ENCODE measurements at places on chromosomes 12 and 14.

DNA sequence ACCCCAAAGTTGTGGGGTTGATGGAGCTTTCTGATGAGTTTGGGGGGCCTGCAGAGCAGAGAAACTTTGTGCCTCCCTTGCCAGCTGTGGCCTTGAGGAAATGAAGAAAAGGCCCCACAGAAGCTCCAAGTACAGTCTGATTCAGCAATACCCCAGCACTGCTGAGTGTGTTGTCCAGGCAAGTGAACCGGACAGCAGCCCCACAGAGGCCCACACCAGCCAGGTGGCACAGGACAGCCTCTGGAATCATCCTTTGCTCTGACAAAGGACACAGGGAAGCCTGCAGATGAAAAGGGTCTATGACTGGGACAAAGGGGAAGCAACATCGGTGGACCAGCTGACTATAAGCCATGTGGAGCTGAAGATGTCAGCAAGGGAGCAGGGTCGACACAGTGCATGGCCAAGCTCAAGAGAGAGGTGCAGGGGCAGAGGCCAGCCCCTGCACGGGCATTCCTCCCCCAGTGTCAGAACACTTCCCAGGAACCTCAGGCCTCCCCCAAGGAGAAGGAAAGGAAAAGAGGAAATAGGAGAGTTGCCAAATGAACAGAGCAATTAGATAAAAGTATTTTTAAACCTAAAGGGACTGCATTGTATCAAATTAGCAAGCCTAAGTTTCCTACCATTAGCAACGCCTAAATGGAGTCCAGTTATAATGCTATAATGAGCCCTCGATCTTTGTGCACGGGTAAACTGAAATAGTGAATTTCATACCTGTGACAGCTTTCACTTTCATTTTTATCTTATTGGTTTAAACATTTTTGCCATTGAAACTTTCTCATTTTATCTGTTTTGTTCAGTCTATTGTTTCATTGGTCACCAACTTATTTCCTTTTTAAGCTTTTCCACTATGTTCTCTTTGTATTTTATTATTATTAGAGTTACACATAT lies 46.3 kb upstream of the PTGDR start:
- DNase-seq, result no peak

- DNase-seq, result no peak
Measured at GRCh38 chr12:65162609-65163008, 6.8 kb upstream of the LEMD3 start.

- no peak for DNase-seq
Measured at GRCh38 chr12:53053218-53054111, 3.6 kb downstream of the TNS2 start.

DNA sequence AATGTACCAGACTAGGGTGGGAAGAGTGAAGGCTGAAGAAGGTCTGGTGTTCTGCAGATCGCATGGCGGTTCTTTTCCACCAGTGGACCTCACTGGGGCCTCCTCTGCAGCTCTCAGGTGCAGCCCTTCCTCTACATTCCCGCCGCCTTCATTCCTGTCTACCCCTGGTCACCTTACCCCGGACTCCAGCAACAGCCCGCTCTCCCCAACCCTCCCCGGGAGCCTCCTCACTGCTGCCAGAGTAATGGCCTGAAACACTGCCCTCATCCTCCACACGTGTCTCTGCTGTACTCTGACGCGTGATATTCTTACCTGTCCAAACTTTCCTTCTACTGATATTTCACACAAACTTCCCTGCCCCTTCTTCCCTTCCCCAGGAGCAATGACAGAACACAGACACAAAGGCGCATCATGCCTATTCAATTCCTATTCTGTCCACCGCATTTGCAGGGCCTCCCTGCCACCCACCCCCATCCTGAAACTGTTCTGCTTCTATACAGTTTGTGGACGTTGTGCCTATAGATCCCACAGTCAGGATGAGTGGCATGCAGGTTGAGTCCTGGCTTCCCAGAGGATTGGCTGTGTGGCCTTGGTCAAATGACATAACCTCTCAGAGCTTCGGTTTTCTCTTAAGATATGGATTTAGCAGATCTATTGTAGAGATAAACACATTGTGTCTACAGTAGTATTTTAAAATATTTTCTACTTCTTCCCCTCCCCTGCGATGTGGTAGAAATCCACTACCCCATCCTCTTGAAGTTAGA lies 1.7 kb upstream of the NUAK1 start:
- DNase-seq, result no peak

- no peak for DNase-seq
Measured at GRCh38 chr12:32171211-32171610, 64.6 kb downstream of the BICD1 start.

DNA sequence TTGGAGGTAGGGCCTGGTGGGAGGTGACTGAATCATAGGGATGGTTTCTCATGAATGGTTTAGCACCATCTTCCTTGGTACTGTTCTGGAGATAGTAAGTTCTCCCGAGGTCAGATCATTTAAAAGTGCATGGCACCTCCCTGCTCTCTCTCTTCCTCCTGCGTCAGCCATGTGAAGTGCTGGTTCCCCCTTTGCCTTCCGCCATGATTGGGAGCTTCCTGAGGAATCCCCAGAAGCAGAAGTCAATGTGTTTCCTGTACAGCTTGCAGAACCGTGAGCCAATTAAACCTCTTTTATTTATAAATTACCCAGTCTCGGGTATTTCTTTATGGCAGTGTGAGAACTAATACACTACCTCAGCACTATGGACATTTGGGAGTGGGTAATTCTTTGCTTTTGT lies 4.8 kb upstream of the LGMN start:
- DNase-seq, result no peak

DNA sequence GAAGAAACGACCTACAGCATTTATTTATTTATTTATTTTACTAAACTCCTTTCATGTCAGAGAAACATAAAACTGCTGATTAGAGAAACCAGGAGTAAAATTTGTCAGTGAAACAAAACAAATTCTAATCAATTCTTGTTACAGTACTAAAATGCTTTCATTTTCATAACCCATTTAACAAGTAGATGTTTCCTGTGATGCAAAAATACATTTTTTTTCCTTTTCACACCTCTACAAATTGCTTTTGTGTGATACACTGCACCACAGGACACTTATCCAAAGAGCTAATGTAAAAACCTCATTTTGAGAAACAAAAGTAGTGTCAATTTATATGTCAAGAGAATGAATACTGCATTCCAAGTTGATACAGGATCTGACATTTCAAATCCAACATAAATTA lies 155.1 kb downstream of the SYT1 start:
- DNase-seq, result no peak

- DNase-seq, result no peak
Measured at GRCh38 chr14:56235388-56235787, 117.2 kb downstream of the PELI2 start.

GRCh38 chr12:123928274-123928865 lies 44.3 kb downstream of the CCDC92 start:
- no peak for DNase-seq

DNA sequence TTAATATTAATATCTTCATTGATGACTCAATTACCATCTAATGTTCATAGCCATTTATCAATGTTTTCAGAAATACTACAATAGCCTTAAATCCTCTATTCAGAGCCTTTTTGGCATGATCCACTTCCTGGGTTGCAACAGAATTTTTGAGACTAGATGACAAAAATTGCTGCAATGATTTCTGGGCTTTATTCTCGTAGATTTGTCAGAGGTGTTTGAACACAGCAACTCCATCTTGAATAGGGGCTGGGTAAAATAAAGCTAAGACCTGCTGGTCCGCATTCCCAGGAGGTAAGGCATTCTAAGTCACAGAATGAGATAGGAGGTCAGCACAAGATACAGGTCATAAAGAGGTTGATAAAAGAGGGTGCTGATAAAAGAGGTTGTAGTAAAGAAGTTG lies 165.8 kb upstream of the CNOT2 start:
- no peak for DNase-seq

- DNase-seq, result no peak
Measured at GRCh38 chr12:116264525-116265070, 12.9 kb downstream of the MED13L start.

DNA sequence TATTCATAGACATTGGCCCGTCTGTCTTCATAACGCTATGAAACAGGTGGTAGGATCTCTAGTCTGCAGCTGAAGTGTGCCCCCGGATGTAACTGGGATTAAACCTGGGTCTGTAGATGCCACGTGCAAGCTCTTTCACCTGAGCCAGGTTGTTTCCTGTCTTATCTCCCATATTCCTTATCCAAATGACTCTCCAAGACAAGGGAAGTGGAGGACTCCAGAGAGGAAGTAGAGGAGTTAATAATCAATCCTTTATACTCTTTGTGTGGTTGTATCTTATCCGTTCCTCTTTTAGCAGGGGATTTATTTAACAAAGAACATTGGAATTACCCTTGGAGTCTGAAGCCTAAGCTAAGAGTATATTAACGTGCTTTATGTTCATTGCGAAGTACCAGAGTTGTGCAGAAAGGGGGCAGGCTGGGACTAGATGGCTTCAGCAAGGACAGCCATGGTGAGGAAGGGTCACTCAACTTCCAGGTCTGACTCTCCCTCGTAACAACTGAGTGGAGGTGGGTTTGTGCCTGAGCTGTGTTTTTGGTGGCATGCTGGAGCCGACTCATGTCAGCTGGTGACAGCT lies 82.8 kb downstream of the RIN3 start:
- DNase-seq, result no peak

GRCh38 chr14:72700338-72701236 lies 193.3 kb downstream of the DPF3 start:
- DNase-seq, result no peak

- no peak for DNase-seq
Measured at GRCh38 chr14:105223260-105223659, 25.1 kb upstream of the BTBD6 start.

- DNase-seq, result no peak
Measured at GRCh38 chr12:12427568-12427967, 70.7 kb downstream of the BORCS5 start.

DNA sequence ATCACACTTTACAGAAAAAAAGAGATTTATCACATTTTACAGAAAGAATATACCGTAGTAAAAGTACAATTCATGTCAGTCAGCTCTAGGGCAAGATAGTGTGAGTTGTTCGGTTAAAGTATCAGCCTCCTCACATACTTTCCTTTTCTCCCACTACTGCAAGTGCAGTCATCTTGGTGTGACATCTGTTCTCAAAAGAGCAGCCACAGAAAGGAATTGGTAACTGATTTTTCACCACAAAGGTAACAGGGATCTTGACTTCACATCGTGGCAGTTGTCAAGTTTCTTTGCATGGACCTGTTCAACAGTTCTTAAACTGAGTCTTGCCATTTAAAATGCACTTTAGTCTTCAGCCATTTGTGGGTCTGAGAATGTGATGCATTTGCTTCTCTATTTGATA lies 5.0 kb upstream of the E2F7 start:
- DNase-seq, result no peak

DNA sequence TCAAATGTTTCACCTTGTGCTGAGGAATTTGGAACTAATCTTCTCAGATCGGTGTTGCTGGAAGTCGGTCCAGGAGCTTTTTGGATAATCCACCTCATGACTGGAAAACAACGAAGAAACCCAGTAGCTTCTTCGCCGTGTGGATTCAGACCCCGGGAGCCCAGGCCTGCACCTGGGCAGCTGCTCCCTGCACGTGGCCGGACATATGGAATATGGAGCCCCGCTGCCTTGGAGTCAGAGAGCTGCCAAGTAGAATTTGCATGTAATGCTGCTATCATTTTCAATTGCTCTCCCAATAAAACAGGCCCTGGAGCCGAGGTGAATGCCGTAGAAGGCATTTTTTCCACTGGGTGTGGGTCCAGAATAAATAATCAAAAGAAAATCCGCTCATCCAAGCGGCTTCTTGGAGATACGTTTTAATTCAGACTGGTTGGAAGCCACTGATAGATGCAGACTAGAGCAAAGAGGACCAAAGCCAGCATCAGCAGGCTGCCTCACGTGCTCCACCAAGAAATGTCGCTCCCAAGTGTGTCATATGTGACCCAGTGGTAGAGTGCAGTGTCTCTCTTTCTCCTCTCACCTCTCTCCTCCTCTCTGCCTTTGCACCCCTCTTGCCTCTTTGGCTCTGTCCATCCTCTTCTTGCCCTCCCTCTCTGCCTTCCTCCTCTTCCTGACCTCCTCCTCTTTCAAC lies 115.3 kb downstream of the ZNF664 start:
- DNase-seq, result no peak

DNA sequence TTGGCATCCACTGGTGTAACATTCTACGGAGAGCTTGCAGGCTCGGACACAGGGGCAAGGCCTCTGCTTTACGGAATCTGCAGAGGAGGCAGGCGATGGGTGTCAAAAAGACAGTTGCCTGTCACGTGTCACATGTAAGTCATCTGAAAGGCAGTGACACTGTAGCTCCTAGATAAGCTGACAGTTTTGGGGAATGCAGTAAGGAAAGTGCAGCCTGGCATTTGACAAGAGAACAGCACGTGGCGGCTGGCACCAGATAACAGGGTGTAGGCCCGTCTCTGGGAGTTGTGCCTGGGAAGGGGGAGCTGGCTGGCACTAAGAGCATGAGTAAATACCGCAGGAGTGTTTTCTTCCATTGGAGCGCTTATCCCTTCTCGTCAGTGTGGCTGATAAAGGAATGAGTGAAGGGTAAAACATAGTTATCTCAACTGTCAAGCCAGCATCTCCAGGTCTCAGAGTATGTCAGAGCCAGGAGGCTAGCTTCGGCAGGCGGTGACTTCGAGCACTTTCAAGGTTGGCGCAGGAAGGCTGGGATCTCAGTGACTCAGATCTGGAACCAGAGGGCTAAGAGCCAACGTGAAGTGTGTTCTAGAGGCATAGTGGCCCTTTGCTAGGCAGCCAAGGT lies 26.1 kb downstream of the ADCK1 start:
- no peak for DNase-seq

DNA sequence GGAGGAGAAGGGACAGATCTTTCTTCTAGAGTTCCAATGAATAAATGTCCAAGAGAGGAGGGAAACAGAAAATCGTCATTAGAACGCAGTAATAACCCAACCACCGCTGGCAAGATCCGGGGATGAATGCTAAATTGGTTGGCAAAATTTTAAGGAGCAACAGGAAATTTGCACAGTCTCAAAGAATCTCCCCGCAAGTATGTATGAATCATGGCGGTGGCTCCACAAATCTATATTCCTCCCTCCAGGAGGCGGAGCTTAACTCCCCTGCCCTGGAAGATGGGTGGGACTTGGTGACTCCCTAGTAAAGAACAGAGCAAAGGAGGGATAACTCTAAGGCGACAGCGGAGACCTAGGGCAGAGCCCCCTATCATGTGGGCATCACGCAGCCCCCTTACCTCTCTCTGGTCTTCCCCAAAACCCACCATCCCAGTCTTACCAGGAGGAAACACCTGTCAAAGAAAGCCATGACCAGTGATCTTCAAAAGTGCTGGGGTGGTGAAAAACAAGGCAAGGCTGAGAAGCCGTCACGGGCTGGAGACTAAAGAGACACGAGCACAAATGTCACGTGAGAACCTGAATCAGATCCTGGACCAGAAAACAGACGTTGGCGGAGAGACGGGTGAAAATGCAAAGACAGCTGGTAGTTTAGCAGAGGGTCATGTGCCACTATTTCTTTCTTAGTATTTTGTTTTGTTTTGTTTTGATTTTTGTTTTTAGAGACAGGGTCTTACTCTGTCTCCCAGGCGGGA lies 125.8 kb downstream of the NCOR2 start:
- peak; percentile 40 for DNase-seq

- no peak for DNase-seq
Measured at GRCh38 chr12:25266497-25266896, 15.8 kb upstream of the KRAS start.
